Central memory CD4-positive, alpha-beta T cell (primary cell): ENCODE measurements at places on chromosomes 7 and 10.

GRCh38 chr10:130545122-130545521 lies 408.9 kb downstream of the GLRX3 start:
- DNase-seq = no peak

- DNase-seq = no peak
Measured at GRCh38 chr7:132414857-132415256, 161.4 kb downstream of the PLXNA4 start.

DNA sequence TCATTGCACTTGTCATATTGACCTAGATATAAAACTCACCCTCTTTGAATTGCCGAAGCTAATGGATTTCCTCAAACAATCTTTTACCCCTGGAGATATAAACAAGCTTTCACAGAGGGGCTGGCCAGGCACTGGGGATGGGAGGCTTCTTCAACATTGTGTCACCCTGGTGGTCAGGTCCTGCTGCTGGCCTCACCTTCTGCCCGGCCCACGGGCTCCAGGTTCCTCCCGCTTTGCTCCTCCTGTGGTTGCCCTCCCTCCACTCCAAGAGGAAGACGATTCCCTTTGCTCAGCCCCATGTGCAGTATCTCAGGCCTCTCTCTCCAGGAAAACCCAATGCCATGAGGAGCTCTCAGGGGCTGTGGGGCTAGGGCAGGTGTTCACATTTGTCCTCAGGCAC lies 118.1 kb upstream of the ADCY1 start:
- no peak for DNase-seq

DNA sequence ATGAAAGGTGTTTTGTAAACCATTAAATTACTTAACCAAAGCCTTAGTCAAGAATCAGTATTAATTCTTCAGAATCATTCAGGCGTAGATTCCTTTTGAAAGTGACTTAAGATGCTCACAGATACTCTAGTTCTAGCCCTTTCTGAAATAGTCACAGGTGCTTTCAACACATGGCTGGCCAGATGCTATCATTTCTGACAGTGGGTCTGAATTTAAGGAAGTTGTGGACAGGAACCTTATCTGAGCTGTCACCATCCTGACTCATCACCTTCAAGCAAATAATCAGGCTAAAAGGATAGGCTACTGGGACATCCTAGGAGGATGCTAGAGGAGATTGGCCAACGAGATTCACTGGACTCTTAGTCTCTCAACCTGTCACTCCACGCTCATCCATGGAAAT lies 501.5 kb downstream of the LRMDA start:
- no peak for DNase-seq

DNA sequence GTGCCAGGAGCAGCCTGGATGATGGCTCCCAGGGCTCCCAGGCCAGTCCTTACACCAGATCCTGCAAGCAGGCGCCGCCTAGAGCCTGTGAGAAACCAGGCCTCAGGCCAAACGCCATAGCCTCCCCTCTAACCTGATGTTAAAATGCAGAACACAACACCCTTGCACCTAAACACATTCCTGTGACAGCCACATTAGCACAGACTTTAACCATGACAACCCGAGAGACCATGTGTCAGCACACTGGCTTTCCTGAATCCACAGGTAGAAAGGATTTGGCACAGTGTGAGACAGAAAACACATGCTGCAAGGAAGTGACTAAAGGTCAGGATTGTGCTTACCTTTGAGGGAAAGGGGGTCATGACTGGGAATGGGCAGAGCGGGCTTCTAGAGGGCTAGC lies 59.9 kb downstream of the SGMS1 start:
- DNase-seq = no peak

- no peak for DNase-seq
Measured at GRCh38 chr7:26034391-26034790, 117.6 kb upstream of the NFE2L3 start.

- no peak for DNase-seq
Measured at GRCh38 chr10:17785276-17785930, 23.7 kb upstream of the MRC1 start.

- DNase-seq = no peak
Measured at GRCh38 chr7:121689749-121690148, 183.2 kb upstream of the PTPRZ1 start.

DNA sequence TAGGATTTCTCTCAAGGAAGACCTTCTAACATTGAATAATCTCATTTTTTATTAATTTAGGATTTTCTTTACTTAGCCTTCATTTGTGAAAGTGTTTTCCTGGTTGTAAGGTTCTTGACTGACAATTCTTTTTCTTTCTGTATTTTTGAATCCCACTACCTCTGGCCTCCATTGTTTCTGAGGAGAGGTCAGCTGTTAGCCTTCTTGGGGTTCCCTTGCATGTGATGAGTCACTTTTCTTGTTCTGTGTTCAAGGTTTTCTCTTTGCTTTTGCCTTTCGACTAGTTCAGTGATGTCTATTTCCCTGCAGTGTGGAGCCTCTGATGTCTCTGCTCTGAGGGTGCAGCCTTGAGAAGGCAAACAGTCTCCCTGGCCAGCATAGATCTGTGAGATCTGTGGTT lies 304.1 kb upstream of the ZNF32 start:
- DNase-seq = no peak

DNA sequence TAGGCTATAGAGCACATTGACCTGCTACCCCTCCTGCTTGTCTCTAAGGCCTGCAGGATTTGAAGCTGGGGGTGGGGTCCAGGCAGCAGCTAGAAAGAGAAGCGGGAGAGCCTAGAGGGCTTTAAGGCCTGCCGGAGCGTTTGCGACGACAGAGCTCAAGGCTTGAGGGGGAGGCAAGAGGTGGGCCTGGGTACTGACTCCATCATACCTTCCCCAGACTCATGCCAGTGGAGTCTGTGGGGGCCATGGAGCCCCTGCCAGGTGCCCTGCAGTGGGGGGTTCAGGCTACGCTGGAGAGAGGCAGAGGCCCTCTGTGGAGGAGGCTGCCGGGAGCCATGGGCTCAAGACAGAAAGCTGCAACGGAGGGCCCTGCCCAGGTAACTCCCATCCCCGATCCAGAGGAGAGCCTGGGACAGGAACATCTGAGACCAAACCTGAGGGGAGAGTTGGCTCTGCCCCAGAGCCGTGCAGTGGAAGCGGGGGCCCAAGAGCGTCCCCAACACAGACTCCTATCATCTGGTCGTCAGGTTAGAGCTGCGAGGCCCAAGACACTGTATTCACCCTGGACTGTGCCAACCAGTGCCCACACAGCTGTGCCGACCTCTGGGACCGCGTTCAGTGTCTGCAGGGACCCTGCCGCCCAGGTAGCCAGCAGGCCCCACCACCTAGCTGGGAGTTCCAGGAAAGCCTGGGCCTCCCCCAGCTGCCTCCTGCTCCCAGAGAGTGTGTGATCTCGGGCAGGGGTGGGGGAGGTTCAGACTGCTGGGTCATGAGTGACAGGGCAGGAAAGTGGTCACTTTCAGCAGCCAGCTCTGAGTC lies 13.2 kb upstream of the ZNF862 start:
- no peak for DNase-seq

DNA sequence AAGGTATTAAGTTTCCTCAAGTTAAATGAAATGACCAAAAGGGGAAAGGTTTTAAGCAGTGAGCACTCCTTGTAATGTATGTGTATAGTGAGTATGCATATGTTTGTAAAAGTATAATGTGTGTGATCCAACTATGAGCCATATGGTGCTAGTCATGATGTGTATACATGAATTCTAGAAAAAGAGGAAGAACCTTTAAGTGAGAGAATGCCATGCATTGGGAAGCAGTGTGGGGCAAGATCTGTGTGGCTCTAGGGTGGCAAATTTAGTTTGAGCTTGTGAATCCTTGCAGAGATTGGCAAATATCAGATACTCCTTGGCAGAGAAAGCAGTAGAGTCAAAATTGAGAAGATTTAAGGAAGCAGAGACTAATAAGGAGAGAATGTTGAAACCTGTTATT lies 435.0 kb downstream of the AUTS2 start:
- no peak for DNase-seq
